Posterior vena cava (tissue), 2 donors: ENCODE measurements at places on chromosomes 2 and 18. TPM values are rescaled to one million over a fixed set of nuclear protein-coding genes. Genes with fewer than 3 reads are reported as not detected.
A peak's percentile ranks its signal among the peaks of the same experiment; 100 is the strongest.

GRCh38 chr2:202815548-202816360 is 55.8 kb downstream of the ICA1L start:
- DNase-seq: no peak

GRCh38 chr2:99217929-99218501 is 37.0 kb downstream of the MRPL30 start:
- DNase-seq: no peak

GRCh38 chr2:152505495-152505906 is 170.5 kb downstream of the FMNL2 start:
- DNase-seq: peak; percentile 78

DNA sequence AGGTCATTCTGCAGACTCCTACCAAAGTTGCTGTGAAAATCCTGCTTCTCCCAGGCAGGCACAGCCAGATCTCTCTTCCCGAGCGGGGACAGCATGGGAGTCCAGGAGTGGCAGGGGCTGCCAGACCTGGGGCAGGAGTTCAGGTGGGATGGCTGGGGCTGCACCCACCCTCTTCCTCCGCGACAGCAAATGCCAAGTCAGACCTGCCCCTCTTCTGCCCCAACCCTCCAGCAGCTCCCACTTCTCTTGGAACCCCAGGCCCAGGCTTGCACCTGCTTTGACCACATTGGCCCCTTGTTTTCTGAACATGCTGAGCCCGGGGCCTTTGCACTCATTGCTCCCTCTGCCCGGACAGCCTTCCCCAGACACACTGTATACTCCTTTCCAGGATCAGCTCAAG is 288.2 kb upstream of the HS6ST1 start:
- peak; percentile 66 for DNase-seq

DNA sequence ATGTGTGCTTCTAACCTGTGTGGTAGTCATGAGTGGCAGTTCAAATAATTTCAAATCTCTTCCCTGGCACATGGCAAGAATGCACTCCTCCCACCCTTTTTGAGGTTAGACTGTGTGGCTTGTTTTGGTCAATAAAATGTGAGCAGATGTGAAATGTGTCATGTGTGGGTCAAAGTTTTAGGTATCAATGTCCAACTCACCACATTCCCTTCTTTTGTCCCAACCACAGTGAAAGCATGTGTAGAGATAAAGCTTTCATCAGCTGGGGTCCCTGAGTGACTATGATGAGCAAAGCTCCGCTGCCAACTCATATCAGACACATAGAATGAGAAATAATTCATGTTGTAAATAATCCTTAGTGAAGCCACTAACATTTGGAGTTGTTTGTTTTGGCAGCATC is 118.2 kb downstream of the PAX3 start:
- no peak for DNase-seq

- no peak for DNase-seq
Observed at GRCh38 chr2:191813943-191814342, 32.9 kb downstream of the CAVIN2 start.

STEAP3 gene
- total RNA-seq: 5.7 TPM

GRCh38 chr18:73614812-73615211 is 532.8 kb downstream of the FBXO15 start:
- no peak for DNase-seq

- DNase-seq: no peak
Observed at GRCh38 chr2:37629529-37629928, 41.9 kb downstream of the CDC42EP3 start.
